ENCODE measurements at places on chromosomes 1 and 21.
A peak's percentile ranks its signal among the peaks of the same experiment; 100 is the strongest.

GRCh38 chr1:32062867-32063230 is 9.9 kb upstream of the TMEM39B start:
- no peak for DNase-seq

GRCh38 chr1:226223786-226224244 is 351 bp downstream of the MIXL1 start:
- peak; percentile 20 for DNase-seq

GRCh38 chr1:1796466-1796865 is 18.2 kb upstream of the NADK start:
- no peak for DNase-seq

DNA sequence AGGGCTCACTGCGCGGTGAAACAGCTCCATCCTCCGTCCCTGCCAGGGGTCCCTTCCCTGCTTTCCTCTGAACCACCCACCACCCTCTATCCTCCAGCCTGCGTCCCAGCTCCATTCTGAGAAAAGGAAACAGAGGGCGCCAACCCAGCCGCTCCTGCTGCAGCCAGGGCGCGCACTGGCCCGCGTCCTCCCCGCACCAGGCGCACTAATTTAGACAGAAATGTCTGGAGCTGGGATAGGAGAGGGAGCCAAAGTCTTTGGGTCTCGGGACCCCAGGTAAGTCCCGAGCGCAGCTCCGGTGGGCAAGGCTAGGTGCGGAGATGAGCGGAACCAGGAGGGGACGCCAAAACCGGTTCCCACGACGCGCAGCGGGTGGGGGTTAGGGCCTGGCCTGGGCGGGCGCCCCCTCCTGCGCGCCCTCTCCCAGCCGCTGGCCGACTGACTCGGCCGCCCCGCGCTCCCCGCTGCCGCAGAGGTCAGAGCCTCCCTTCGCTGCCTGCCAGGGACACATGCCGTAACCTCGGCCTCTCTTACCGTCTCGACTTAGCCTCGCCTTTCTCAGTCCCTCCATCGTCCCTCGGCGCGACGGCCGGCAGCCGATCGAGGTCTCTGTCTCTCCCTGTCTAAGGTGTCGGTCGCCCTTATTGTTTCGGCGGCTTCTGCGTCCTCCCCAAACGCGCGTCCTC is 2.0 kb downstream of the CAMK2N1 start:
- peak; percentile 28 for DNase-seq

- no peak for DNase-seq
Observed at GRCh38 chr21:29939924-29940275, at the start of gene GRIK1. TSS of gene GRIK1 (minus strand) at chr21:29939996.

DNA sequence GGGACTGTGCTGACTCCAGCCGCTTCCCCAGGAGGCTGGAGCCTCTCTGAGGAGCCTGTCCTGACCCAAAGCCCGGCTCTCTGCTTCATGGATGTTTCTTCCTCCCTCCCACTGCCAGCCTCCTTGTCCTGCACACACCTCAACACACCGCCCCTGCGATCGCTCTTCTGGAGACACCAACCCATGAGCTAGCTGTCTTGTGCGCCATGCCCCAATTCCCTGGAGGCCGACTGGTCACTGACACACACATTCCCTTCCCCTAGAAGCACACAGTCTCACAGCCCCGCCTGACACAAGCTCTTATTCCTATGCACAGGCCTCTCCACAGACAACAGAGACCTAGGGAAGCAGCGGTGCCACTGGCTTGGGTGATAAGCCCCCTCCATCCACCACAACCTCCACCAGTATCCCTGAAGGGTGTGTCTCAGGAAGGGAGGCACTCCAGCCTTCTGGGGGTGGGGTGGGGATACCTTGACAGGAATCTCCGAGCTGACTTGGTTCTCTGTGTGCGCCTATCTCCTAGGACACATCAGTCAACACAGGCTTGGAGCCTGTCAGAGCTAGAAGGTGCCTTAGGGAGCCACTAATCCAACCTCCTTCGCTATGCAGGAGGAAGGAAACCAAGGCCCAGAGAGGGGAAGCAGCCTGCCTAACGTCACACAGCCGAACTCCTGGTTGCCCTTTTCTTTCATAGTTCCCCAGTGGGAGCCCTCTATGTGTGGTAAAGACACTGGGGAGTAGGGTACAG is 31.1 kb downstream of the AHDC1 start:
- DNase-seq: peak; percentile 78

Measured in thyroid gland (tissue), 4 donors.